ENCODE measurements at places on chromosomes 16 and 17.

DNA sequence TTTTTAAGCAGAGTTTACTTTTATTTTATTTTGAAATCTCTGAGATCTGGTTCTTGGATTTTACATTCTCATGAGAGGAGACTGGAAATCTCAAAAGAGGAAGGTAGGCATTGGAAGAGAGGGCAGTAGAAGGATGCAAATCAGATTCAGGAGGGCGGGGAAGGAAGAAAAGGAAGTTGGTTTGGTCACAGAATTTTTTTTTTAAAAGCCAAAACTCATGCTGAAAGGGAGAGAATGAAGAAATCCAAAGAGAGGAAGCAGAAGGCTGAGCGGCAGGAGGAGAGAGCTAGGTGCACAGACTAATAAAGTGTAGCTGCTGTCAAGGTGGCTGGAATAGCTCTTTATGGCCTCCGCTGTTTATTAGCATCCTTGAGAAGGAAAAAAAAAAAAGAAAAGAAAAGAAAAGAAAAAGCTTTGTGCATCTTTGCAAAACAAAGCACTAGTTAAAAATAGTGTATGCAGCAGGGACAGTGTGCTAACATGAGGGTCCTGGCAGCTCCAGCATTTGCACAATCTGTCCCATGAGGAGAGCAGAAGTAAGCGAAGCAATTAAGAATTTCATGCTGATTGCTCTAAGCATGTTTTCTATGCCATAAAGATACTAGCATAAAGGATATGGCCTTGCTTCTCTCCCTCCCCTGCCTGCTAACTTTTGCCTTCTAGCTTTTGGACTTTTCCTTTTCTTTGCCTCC, 194.2 kb downstream of the ZFHX3 start:
- DNase-seq, result no peak

DNA sequence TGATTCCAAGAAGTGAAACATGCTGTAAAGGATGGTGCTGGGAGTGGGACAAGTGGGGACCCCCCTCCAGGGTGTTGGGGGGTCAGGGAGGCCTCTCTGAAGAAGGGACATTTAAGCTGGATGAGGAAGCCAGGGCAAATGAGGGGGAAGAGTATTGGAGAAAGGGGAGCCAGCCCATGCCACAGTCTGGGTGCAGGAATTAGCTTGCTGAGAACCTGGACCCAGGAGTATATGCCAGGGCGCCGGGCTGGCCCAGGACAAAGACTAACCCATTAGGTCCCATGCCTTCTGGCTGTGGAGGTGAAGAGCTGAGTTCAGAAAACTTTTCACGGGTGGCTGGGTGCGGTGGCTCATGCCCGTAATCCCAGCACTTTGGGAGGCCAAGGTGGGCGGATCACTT, 45.6 kb upstream of the PIK3R6 start:
- DNase-seq, result no peak

DNA sequence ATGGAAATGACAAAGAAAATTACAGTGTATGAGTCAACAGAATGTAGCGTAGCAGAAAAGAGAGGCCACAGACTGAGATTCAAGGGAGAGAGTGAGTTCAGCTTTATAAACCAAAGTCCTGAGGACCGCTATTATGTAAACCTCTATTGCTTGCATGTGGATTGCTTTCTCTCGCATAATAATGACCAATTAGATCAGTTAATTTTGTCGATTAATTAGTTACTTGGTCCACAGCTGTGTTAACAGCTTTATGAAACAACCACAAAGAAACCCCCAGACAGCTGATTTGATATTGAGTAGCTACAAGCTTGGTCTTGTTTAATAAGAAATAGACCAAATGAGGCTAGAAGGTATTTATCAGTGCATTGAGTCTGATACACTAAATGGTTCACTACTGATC, 291.8 kb upstream of the ERCC4 start:
- no peak for DNase-seq

- DNase-seq, result no peak
Observed at GRCh38 chr17:66738301-66738700, 96.6 kb upstream of the CACNG5 start.

- DNase-seq, result no peak
Observed at GRCh38 chr16:24986512-24987303, 28.5 kb downstream of the ARHGAP17 start.

- DNase-seq, result peak; percentile 76
Observed at GRCh38 chr17:28726226-28726626, at the start of gene TLCD1. Gene TLCD1 (minus strand): TSS chr17:28726233. CDS start chr17:28726097, 136 bp downstream.

DNA sequence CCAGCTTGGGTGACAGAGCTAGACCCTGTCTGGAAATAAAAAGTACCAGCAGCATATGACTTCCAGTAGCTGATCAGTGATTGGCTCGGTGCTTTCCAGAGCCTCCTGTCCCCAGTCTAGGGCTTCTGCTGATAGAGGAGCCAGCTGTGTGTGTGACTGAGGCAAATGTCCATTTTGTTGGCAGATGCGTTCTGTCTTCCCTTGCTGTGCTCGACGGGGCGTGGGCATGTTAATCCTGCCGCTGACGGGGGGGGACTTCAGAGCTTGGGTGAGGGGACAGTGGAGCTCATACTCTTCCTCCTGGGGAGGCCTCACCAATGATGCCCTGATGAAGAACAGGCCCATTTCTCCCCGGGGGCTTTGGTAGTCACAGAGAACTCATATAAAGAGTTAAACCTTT, 14.6 kb downstream of the KCTD2 start:
- no peak for DNase-seq

DNA sequence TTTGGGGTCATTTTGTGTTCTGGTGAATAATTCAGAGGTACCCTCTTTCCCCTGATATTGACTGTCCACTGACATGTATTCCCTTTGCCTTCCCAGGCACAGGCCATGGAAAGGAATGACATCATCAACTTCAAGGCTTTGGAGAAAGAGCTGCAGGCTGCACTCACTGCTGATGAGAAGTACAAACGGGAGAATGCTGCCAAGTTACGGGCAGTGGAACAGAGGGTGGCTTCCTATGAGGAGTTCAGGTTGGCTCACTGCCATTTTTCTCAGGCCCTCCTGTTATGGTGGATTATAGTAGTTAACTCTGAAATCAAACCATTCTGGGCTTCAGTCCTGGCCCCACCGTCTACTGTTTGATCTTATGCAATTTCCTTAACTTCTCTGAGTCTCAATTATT, 1.6 kb upstream of the EFTUD2 start:
- no peak for DNase-seq

GRCh38 chr17:72053036-72053435, 67.8 kb upstream of the SOX9 start:
- no peak for DNase-seq

- peak; percentile 30 for DNase-seq
Observed at GRCh38 chr17:56681561-56682266, 88.2 kb downstream of the NOG start.

DNA sequence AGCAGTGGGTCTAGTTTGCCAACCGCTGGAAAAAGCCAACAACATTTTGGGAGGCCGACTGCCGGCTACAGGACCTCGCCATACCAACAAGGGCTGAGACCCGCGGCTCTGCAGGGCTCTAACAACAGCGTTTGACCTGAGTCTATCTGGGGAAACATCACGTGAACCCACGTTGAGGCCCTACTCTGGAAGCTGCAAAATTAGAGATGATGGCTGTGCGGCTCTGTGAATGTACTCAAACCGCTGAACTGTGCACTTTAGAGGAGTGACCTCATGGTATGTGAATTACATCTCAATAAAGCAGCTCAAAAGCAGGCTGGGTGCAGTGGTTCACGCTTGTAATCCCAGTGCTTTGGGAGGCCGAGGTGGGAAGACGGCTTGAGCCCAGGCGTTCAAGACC, 10.1 kb upstream of the CEP295NL start:
- DNase-seq, result no peak

DNA sequence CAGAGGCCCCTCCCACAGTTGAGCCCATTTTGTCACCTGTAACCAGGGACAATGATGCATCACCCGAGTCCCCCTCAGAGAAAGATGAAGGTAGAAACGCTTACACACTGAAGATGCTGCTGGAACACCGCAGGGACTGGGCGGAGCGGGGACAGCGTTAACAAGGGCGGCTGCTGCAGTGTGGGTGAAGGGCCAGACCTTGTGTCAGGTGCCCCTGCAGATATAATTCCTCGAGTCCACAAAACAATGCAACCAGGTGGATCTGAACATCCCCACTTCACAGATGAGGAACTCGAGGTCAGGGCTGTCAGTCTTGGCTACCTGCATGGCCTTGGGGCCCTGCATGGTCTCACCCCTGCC, 6.3 kb upstream of the MAPK7 start:
- no peak for DNase-seq

GRCh38 chr17:8080208-8080798, 7.2 kb downstream of the ALOX12B start:
- peak; percentile 52 for DNase-seq

GRCh38 chr16:74724820-74725549, 24.3 kb upstream of the MLKL start:
- DNase-seq, result no peak
